Kidney (tissue), 22 donors: ENCODE measurements at places on chromosomes 6 and 20. TPM values are rescaled to one million over a fixed set of nuclear protein-coding genes. Genes with fewer than 3 reads are reported as not detected.

HCK gene
- polyA plus RNA-seq = 3.9 TPM

ELOVL2 gene
- not detected for polyA plus RNA-seq

FAXC gene
- polyA plus RNA-seq = 3.3 TPM

RPP40 gene
- 7.4 TPM for polyA plus RNA-seq

TAAR5 gene
- not detected for polyA plus RNA-seq

GPX5 gene
- polyA plus RNA-seq = not detected

NRSN1 gene
- polyA plus RNA-seq = not detected

- DNase-seq = no peak
- H3K4me1 ChIP-seq = no peaks in the 10 kb centered on the region
- H3K27me3 ChIP-seq = no peaks in the 10 kb centered on the region
- no peaks in the 10 kb centered on the region for H3K36me3 ChIP-seq
- no peak overlapping the region for H3K4me3 ChIP-seq
Observed at GRCh38 chr6:168524571-168525001, 83.6 kb downstream of the SMOC2 start.

GRCh38 chr20:11936157-11936556, 18.5 kb downstream of the BTBD3 start:
- H3K4me3 ChIP-seq = no peak overlapping the region
- no peak for DNase-seq
- H3K27ac ChIP-seq = no peak overlapping the region
- H3K4me1 ChIP-seq = no peaks in the 10 kb centered on the region

DNA sequence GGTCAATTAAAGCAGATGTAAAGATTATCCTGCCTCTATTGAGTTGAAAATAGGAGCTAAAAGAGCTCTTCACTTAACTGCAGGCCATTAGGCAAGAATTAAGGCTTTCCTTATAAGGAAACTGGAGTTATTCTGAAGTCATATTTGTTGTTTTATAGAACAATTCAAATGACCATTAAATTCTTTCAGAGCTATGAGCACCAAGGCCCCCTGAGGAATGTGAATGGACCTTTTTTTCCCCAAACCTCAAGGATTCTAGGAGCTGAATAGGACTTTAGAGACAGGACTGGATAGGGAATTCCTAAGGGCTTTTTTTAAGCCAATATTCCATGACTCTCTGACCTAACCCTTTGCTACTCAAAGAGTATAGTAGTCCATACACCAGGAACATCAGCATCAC, 565.7 kb upstream of the BTBD3 start:
- H3K27ac ChIP-seq = no peak overlapping the region
- no peaks in the 10 kb centered on the region for H3K36me3 ChIP-seq
- no peak overlapping the region for H3K4me3 ChIP-seq
- no peaks in the 10 kb centered on the region for H3K27me3 ChIP-seq
- no peaks in the 10 kb centered on the region for H3K4me1 ChIP-seq

DNA sequence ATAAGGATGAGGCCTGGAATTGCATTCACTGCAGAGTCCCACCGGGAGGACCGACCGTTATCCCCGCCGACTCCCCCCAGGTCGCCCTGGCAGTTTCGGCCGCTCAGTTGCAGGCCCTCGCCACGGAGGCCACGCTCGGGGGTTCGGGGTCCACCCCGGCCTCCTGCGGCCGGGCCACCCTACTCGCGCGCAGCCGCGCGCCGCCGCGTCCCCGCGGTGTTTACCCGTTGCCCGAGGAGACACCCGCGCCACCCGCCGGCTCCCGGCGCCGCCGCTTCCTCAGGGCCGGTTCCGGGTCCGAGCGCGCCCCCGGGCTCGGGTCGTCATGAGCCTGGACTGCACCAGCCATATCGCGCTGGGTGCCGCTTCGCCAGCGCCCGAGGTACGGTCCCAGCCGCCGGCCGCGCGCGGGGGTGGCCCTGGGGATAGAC, at the start of gene CCDC170:
Gene CCDC170 (plus strand): TSS at position 214 of the 431 bp plus-strand sequence. CDS start 112 bp downstream, at position 326.
- peak within 1 kb of the TSS; percentile 68 for H3K4me3 ChIP-seq
- H3K27ac ChIP-seq = peak within 1 kb of the TSS; percentile 28
- no peaks in the 10 kb centered on the region for H3K4me1 ChIP-seq
- no peaks in the 10 kb centered on the region for H3K27me3 ChIP-seq

DNA sequence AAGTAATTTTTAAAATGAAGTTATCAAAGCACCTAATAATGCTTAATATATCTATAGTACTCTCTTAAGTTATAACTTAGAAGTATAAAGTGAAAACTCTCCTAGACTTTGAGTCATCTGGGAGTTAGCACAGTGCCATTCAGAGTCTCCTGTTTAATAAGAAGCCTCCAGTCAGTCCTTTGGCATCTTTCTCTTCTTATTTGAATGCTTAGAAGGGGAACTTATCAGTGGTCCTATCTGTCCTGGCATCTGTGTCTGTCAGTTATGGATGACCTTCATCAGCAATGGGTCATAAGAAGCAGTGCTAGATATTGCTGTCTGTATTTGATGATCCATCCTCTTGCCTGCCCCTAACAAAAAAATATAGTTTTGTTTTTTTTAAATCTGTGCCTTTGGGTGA, 15.2 kb downstream of the TMEM200A start:
- H3K27me3 ChIP-seq = no peaks in the 10 kb centered on the region
- no peak overlapping the region for H3K4me3 ChIP-seq
- DNase-seq = no peak
- peaks cover 5% of the 10 kb centered on the region for H3K4me1 ChIP-seq
- H3K36me3 ChIP-seq = no peaks in the 10 kb centered on the region

DNA sequence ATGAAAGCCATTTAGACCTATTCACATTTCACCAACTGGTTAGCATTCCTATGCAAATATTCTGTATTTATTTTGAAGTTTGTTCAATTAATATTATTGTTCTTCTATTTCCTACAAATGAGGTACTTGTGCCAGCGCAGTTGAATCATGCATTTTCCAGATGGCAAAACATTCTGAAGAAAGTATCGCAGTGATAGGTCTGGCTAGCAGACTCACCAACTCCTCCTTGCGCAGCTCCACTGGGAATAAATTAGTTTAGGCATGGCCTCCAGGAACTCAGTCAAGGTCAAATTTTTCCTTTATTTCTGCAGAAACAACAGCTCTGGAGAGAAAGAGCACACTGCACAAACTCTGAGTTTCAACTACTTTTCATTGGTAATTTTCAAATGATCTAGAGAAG, 437.7 kb downstream of the COL12A1 start:
- DNase-seq = no peak
- H3K4me3 ChIP-seq = no peak overlapping the region
- H3K27ac ChIP-seq = no peak overlapping the region

DNA sequence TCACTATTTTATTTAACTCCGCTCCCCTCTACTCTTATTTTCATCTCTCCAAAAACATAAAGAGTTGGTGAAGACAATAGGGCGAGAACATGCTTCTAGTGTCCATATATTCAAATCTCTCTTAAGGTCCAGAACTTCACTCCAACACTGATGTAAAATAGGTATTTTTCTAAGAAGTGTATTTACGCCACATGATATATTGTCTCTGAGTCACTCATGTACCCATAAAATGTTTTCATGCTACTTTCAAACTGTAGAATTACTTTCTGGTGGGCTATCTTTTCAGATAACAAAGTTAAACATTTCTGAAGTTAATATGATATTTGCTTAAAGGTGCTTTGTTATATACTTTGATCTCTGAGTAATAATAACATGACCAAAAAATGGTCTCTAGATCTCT, 124.1 kb upstream of the IFNGR1 start:
- no peaks in the 10 kb centered on the region for H3K4me1 ChIP-seq
- no peak overlapping the region for H3K4me3 ChIP-seq
- H3K36me3 ChIP-seq = no peaks in the 10 kb centered on the region
- no peak for DNase-seq
- H3K27me3 ChIP-seq = no peaks in the 10 kb centered on the region

DNA sequence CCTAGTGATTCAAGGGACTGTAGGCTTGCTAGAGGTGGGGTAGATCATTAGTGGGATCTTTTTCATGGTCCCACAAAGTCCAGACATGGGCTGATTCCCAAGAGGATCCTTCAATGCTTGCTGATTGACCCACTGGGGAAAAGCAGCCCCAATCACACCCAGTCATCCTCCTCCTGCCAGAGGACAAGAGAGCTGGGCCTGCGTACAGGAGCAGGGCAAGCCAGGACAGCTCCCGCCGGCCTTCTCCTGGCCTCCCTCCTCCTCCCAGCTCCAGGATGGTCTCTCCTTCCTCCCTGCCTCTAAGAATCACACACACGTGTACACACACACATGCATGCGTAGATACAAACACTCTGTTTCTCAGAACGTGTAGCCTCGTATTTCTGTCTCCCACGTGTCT, 27.0 kb downstream of the KCNK15 start:
- H3K27ac ChIP-seq = no peak overlapping the region
- H3K4me3 ChIP-seq = no peak overlapping the region
- H3K36me3 ChIP-seq = no peaks in the 10 kb centered on the region
- DNase-seq = no peak
- H3K27me3 ChIP-seq = no peaks in the 10 kb centered on the region

GRCh38 chr6:36517408-36517807, 29.9 kb downstream of the STK38 start:
- H3K27ac ChIP-seq = no peak overlapping the region
- no peaks in the 10 kb centered on the region for H3K27me3 ChIP-seq
- H3K36me3 ChIP-seq = peaks cover 10% of the 10 kb centered on the region
- no peaks in the 10 kb centered on the region for H3K4me1 ChIP-seq

DNA sequence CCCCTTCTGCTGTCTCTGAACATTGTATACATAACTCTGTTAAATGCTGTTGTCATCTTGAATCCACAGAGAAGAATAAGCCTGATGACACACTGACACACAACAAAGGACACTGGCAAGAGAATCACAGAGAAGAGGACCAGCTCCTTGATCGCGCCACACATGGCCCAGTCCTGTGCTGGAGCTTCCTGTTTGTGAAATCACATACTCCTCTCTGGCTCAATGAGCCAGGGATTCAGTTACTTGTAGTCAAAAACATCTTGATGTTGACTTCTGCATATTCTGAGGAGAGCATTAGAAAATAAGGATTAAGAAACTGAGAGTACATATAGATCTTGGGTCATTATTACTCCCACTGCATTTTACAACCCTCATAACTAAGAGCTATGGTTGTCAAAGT, 100.1 kb downstream of the EPB41L2 start:
- H3K4me1 ChIP-seq = no peaks in the 10 kb centered on the region
- no peaks in the 10 kb centered on the region for H3K27me3 ChIP-seq
- H3K27ac ChIP-seq = no peak overlapping the region
- no peaks in the 10 kb centered on the region for H3K36me3 ChIP-seq
- no peak overlapping the region for H3K4me3 ChIP-seq
- no peak for DNase-seq

DNA sequence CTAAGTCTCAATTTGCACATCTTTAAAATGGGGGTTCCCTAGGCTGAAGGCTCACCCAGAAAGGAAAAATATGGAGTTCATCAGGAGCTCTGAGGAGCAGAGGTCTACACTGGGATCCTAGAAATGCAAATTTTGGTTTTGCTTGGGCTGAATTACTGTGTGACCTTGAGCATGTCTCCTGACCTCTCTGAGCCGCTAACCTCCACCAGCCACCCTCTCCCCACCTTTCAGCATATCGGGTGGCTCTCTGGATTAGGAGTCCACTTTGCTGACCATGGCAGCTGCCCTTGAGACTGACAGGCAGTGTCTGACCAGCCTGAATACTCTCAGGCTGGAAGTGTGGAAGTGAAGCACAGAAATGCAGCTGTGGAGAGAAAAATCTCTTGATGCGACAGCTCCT, 165.9 kb upstream of the LRFN2 start:
- no peaks in the 10 kb centered on the region for H3K27me3 ChIP-seq
- H3K4me3 ChIP-seq = no peak overlapping the region
- no peak overlapping the region for H3K27ac ChIP-seq
- H3K36me3 ChIP-seq = no peaks in the 10 kb centered on the region
- H3K4me1 ChIP-seq = no peaks in the 10 kb centered on the region
- no peak for DNase-seq

GRCh38 chr6:47407300-47408281, 70.0 kb upstream of the CD2AP start:
- DNase-seq = no peak
- no peak overlapping the region for H3K27ac ChIP-seq
- no peaks in the 10 kb centered on the region for H3K36me3 ChIP-seq
- no peak overlapping the region for H3K4me3 ChIP-seq

GRCh38 chr6:127951172-127951917, 50.5 kb upstream of the THEMIS start:
- no peak overlapping the region for H3K4me3 ChIP-seq
- no peaks in the 10 kb centered on the region for H3K27me3 ChIP-seq
- DNase-seq = no peak
- H3K4me1 ChIP-seq = no peaks in the 10 kb centered on the region

- no peaks in the 10 kb centered on the region for H3K27me3 ChIP-seq
- DNase-seq = no peak
- H3K27ac ChIP-seq = no peak overlapping the region
- H3K4me1 ChIP-seq = no peaks in the 10 kb centered on the region
Observed at GRCh38 chr6:72826744-72827438, 205.0 kb downstream of the KCNQ5 start.
